ENCODE measurements at places on chromosomes 5 and 9.

GRCh38 chr5:176844706-176845391 is 34.5 kb downstream of the UNC5A start:
- DNase-seq = no peak

GRCh38 chr5:150625164-150625535 is 15.3 kb upstream of the SYNPO start:
- no peak for DNase-seq

DNA sequence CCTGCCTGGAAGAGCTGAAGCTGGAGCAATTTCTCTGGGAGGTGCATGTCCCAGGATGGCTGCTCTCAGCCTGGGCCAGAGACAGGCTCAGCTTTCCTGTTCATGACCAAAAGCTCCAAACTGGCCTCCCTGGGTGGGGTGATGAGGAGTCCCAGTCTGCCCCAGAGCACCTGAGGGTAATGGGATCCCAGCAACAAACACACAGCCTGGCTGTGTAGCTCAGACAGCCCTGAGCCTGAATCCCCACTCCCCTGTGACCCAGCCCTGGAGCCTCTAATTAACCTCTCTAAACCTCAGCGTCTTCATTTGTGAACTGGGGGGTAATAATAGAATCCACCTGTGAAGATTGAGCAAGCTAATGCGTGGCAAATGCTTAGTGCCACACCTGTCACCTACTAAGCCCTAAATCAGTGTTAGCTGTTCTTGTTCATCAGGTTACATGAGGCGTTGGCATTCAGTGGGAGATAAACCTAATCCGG is 67.5 kb downstream of the HSPA4 start:
- no peak for DNase-seq

DNA sequence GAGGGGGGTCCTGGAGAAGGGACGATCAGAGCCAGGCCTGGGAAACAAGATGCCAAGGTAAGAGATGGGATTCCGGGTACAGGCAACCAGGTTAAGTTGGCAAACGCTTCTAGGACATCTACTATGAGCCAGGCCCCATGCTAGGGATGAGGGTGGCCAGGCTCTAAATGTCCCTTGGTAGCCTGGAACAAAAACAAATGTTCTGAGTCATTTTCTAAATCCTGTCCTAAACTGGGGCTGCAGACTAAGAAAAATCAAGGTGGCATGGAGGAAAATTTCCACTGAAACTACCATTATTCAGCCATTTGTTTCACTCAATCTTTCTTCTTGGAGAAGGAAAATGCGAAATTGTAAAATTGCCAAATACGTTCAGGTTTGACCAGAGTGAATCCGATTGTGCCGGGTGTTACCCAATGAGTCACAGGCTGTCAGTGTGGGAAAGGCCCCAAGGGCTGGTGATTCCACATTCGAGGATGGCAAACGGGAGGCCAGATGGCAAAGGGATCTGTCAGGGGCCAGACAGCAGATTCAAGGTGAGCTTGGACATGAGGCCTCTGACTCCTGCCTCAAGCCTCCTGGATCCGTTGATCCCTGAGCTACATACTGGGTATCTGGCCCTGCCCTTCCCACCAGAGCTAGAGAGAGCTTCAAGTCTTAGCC is 57.6 kb downstream of the PAX5 start:
- no peak for DNase-seq

DNA sequence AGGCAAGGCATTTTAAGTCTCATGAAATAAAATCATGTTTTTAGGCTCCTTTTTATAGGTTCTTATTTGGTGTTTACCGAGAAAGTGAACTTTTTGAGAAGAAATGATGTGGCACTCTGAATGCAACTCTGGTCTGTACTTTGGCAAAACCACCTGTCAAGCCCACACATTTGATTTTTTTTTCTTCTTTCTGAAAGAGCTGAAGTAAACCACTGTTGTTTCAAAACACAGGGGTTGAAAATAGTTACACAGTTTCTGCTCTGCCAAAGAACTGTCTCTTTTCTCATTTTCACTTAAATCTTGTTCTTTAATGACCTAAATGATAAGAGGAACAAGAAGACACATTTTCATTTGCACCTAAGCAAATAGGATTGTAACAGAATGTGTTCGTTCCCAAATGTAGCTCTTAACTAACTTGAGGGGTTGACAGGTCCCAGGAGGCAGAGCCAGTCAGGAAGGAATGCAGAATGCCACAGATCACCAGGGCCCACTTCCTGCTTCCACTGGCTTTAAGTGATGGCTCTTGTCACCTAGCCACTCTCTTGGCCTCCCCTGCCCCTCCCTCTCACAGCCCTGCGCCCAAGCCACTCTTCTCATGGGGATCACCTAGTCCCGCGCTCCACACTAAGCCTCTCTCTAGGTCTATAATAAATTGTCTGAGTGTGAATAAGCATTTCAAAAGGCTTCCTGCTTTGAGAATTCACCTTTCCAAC is 47.3 kb downstream of the MED27 start:
- no peak for DNase-seq

GRCh38 chr5:132528866-132529634 is 14.3 kb downstream of the IL5 start:
- no peak for DNase-seq

DNA sequence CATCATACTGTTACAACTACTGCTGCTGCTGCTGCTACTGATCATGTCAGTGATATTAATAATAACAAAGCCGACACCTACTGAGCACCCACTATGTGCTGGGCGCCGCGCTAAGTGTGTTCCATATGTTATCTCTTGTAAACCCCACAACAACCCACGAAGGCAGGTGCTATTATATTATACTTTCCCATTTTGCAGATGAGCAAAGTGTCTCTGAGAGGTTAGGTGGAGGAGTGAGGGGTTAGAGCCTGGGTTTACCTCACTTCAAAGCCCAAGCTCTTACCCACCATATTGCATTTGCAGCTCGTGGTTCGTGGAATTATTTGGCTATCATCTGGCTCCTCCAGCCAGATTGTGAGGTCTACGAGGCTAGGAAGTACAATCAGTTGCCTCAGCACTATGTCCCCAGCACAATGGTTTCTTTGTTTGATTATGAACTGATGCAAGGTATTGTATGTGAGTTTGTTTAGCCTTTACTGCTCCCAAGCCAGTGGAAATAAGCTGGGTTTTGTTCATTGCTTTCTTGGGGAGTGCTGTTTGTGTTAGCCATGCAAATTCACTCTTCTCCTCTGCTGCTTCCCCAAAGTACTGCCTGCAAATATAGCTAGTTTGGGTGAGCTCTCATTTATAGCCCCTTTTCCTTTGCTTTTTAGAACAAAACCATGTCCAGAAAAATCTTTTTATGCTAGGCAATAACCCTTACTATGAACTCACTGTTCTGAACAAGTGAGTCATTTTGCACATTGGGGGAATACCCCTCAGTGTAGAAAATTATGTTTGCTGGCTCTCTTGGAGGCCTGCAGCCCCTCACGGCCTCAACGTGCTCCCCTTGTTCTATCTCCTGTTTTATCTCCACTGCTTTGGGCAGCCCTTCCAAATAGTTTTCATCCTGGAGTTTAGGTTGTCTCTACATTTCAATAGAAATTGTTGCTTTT is 47.9 kb downstream of the ALG2 start:
- DNase-seq = no peak

GRCh38 chr5:14039063-14039462 is 94.6 kb upstream of the DNAH5 start:
- no peak for DNase-seq

DNA sequence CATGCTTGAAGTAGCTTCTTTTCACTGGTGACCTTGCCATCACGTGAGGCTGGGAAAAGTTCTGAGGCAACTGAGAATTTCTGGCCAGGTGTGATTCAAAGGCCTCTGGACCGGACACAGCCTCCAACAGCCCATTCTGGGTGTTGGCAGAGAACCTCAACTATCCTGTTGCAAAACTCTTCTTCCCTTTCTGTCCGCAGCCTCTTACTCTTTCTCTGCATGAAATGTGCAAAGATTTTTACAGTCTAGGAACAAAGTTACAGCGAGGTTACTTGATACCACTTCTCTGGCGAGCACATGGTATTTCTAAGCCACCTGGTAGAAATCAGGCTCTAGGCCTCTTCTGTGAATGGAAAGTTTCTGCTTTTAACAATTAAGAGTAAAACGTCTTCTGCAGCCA is 79.2 kb downstream of the FREM1 start:
- DNase-seq = no peak

DNA sequence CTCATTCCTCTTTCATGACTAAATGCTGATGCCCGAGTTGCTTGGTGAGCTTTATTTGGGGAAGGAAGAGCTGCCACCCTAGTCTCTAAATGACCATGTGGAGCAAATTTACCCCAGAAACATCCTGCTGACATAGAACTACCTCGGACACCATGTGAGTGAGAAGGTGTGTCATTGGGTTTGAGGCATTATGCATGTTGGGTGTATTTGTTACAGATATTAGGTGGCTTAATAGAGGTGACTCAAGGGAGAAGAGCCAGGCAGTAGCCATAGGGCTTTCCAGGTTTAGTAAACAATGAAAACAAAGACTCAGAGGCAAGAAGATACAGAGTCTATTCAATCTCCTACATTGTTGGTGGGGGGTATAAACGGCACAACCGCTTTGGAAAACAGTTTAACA is 581.5 kb downstream of the CCDC171 start:
- DNase-seq = no peak

DNA sequence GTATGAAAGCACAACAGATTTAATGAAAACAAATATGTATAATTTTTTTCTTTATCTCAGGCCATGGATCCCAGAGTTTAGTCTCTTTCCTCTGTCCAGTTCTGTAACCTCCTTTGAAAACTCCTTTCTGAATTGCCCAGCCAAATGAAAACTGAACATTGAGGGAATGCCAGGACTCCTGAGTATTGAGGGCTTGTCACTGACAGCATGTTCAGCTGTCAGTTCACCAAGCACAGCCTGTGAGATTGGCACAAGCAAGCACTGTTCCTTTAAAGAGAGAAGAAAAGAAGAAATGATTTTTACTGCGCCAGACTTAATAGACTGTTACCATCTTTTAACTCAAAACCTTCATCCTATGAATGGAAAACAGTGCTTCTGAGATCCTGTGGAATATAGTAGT is 27.3 kb downstream of the TTC1 start:
- DNase-seq = no peak

GRCh38 chr9:20566401-20566800 is 55.9 kb downstream of the MLLT3 start:
- no peak for DNase-seq

DNA sequence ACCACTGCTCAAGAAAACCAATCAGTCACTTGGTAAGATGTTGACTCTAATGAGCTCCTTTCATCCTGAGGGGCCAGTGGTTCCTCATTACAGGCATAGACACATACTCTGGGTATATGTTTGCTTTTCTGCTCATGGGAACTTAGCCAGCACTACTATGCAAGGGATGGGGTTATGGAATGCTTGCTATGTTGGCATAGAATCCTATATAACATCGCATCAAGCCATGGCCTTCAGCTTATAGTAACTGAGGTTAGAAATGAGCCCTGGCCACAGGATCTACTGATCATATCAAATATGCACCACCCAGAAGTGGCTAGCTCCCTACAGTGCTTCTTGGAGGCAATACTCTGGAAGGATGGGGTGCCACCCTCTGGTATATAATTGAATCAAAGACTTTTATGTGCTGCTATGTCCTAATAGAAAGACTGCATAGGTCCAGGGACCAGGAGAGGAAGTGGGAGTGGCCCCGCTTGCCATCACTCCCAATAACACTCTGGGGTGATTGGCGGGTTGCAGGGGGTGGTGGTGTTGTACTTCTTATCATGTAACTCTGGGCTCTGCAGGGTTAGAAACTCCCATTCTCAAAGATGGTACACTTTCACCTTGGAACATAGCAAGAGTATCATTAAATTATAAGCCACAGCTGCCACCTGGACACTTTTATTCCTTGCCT is 70.3 kb downstream of the ZNF366 start:
- no peak for DNase-seq

- DNase-seq = no peak
Measured at GRCh38 chr9:19410594-19410993, 1.8 kb downstream of the ACER2 start.

GRCh38 chr9:108953983-108954574 is 19.9 kb downstream of the ABITRAM start:
- DNase-seq = no peak

DNA sequence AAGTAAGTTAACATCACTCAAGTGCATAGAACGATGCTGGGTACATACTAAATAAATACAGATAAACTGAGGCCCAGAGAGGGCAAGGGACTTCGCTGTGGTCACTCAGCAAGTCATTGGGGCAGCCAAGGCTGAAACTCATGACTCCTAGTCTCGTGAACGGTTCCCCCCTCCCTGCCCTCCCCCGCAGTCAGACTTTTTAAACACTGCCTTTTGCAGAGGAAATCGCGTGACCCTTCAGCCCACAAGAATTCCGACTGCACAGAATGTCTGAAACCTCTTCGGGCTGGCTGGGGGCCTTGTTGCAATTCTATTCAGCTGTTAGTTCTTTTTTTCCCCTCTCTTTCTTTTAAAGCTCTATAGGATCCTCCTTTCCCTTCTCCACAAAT is 28.1 kb downstream of the NEK6 start:
- no peak for DNase-seq

GRCh38 chr9:77876091-77876490 is 155.5 kb downstream of the GNAQ start:
- DNase-seq = no peak

GRCh38 chr5:127425037-127425436 is 92.4 kb upstream of the PRRC1 start:
- no peak for DNase-seq

DNA sequence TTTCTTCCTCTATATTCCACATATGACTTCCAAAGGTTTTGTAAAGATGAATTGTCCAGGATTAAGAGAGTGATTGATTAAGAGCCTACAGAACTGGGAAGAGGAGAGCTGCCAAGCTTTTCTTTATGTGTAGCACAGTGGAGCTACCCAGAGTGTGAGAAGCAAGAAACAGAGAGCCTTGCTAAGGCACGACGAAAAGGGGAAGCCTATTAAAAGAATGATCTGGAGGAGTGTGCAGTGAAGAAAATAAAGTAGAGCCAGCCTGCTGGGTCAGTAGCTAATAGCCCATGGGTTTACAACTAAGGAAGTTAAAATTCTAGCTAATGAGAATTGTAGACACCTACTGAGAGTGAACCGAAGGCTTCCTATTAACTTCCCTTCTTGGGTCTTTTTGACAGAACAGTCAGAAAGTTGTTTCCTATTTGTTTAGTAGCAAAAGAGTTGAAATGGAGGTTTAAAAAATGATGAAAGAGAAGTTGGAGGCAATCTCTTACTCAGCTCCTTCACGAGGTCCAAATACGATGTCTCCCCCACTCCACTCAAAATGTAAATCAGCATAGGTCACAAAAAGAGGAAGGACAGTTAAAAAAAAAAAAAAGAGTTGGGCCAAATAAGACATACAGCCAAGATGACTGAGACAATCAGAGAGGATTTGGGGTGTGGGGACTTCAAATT is 957 bp upstream of the PRR16 start:
- no peak for DNase-seq

- peak; percentile 34 for DNase-seq
Measured at GRCh38 chr9:109012009-109012875, 1.1 kb downstream of the CTNNAL1 start.

DNA sequence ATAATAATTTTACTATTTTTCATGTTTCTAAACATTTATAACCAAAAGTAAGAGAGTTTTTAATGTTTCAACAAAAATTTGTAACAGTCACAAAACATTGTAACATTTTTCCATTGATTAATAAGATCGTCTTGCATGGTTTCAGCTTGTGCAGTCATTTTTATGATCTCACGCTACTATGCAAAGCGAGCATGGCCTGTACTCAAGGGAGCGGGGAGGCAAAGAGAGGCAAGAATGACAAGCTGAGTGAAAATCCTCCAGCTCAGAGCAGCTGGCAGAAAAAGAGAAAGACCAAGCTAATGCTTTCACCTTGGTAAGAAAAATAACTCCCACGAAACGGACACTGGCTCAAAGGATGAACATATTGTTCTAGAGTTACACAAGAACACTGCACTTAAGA is 90.0 kb upstream of the SV2C start:
- no peak for DNase-seq

GRCh38 chr5:32471784-32472183 is 27.2 kb upstream of the ZFR start:
- DNase-seq = no peak

Data from SK-N-MC (cell line).